Activated CD4-positive, alpha-beta memory T cell treated with anti-CD3 and anti-CD28 coated beads for 36 hours (primary cell): ENCODE measurements at places on chromosomes 12 and 14. TPM values are rescaled to one million over a fixed set of nuclear protein-coding genes. Genes with fewer than 3 reads are reported as not detected.

Gene MGAT2
- total RNA-seq: 43.7 TPM

Gene CARMIL3
- total RNA-seq: 0.75 TPM

Gene AKAP5
- 1.1 TPM for total RNA-seq

DNA sequence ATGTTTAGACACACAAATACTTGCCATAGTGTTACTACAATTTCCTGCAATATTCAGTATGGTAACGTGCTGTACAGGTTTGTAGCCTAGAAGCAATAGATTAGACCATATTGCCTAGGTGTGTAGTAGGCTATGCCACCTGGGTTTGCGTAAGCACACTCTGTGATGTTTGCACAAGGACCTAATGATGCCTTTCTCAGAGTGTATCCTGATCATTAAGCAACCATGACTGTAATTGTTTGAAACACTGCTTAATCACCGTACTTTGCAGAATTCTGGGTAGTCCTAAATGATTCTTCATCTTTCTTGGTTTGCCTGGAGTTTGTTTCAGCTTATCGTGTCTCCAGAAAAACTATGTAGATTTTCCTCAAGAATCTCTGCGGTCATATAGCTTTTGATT lies 11.2 kb upstream of the TCP11L2 start:
- no peak overlapping the region for H3K27ac ChIP-seq
- no peak overlapping the region for H3K4me3 ChIP-seq
- no peak for DNase-seq
- H3K4me1 ChIP-seq: peaks cover 22% of the 10 kb centered on the region
- no peaks in the 10 kb centered on the region for H3K27me3 ChIP-seq

- H3K4me3 ChIP-seq: no peak overlapping the region
- no peak for DNase-seq
- H3K27me3 ChIP-seq: no peaks in the 10 kb centered on the region
- H3K36me3 ChIP-seq: no peaks in the 10 kb centered on the region
- H3K4me1 ChIP-seq: no peaks in the 10 kb centered on the region
- no peak overlapping the region for H3K27ac ChIP-seq
Observed at GRCh38 chr14:83940253-83940652, 1589.7 kb upstream of the FLRT2 start.

GRCh38 chr14:51443195-51444018 lies 203.4 kb downstream of the TMX1 start:
- H3K4me3 ChIP-seq: no peak overlapping the region
- no peak overlapping the region for H3K27ac ChIP-seq
- no peaks in the 10 kb centered on the region for H3K4me1 ChIP-seq
- H3K27me3 ChIP-seq: peaks cover 13% of the 10 kb centered on the region
- H3K36me3 ChIP-seq: no peaks in the 10 kb centered on the region
- no peak for DNase-seq

DNA sequence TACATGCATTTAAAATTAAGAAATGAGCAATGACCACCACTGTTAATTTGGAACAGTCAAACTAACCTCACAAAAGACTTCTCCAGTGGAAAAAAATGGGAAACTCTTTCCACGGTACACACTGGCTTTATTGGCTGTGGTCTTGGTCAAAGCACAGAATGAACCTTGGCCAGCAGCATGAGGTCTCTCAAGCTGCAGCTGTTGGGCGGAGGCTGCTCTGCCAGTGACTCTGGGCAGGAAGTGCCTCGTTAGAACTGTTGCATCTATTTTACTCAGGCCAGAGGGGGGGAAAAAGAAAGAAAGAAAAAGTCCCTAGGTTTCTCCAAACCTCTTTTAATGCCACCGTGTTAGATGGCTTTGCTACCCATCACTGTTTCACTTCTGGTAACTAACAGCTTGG lies 279.8 kb upstream of the DIO2 start:
- DNase-seq: no peak
- peaks cover 5% of the 10 kb centered on the region for H3K4me1 ChIP-seq
- no peaks in the 10 kb centered on the region for H3K27me3 ChIP-seq
- H3K4me3 ChIP-seq: no peak overlapping the region
- peaks cover 2% of the 10 kb centered on the region for H3K36me3 ChIP-seq
- H3K27ac ChIP-seq: no peak overlapping the region

- DNase-seq: no peak
- no peaks in the 10 kb centered on the region for H3K36me3 ChIP-seq
- H3K4me3 ChIP-seq: no peak overlapping the region
- H3K27me3 ChIP-seq: no peaks in the 10 kb centered on the region
Observed at GRCh38 chr12:89760783-89761182, 52.1 kb upstream of the ATP2B1 start.
